Left lobe of liver (tissue), 2 donors: ENCODE measurements at places on chromosomes 3 and 15. TPM values are rescaled to one million over a fixed set of nuclear protein-coding genes. Genes with fewer than 3 reads are reported as not detected.

DNA sequence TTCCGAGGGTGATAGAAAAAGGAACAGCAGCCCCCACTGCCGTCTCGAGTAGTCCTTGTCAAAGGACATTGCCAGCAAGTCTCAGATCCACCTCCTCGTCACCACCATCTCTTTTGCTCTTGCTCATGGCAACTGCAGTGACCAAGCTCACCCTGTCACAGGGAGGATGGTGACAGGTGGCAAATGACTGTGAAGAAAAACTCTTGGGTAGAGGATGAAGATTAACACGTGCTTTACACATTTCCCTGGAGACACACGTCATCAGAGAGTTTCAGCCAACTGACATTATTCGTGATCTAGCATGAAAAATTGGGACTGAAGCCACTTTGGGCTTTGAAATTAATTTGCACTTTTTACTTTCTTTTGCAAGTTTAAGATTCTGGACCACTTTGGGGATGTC is 174.3 kb downstream of the EBLN2 start:
- no peak for DNase-seq

DNA sequence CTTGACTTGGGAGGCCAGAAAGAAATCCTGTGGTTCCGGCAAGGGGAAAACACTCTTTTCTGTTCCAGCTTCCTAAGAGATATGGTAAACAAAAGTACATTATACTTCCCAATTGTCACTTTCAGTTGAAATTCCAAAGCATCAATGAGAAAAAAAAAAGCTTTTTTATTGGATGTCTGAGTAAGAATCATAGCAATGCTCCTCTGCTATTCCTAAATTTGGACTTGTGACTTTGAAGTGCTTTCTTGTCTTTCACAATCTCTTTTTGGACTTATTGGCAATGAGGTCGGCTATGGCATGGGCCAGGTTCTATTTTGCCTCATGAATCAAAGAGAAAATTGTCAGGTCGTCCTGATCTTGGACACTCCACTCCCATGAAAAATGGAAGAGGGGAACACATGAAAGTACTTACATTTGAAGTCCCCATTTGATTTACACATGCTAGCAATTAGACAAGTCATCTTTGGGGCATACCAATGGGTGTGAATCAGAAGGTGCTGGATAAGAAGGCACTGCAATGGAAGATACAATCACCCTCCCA is 170.5 kb downstream of the GREM1 start:
- no peak for DNase-seq

DNA sequence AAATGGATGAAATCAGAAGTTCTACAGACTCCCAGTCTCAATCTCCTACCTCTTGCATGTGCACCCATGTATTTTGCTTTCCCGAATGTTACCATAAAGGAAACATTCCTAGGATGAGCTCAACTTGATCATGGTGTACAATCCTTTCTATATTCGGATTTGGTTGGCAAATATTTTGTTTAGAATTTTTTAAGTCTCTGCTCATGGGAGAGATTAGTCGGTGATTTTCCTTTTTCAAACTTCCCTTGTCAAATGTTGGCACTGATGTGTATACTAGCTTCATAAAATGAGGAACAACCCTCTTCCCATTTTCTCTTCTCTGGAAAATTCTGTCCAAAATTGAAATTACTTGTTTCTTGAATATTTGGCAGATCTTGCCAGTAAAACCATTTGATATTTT is 317.6 kb upstream of the RASGRP1 start:
- no peak for DNase-seq

DNA sequence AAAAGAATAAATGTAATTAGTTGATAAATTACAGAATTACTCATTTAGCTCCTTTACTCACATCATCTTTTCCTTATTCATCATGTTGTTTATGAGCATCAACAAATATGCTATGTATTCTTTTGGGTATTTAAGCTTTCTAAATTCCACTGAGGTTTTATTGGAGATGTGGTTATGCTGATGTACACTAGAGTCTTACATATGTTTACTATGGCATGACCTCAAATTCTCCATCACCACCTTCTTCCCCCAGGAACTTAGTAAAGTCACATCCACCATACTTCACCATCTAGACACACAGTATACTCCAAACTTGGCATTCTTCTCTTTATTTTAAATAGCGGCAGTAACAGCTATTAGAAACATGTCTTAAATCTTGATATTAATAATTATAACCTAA is 74.1 kb upstream of the MELTF start:
- no peak for DNase-seq

GRCh38 chr3:189664311-189664710 is 33.1 kb downstream of the TP63 start:
- DNase-seq, result no peak

DNA sequence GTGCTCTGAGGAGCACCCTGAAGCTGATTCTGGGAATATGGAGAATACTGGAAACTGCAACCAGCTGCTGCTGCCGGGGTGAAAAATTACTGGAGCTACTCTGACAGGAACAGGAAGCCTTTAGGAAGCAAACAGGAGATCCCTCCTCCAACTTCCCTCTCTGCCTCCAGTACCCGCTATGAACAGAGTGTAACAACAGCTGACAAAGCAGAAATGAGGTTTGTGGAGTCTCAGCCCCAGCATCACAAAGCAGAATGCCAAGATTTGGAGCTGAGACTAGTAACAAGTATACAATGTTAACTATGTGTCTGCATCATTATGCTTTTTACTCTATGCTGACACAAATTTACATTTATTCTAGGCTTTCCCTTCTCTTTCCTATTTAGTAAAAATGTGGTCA is 22.7 kb upstream of the PIAS1 start:
- no peak for DNase-seq

GRCh38 chr3:127488740-127489139 is 101.8 kb downstream of the TPRA1 start:
- DNase-seq, result peak; percentile 15

DNA sequence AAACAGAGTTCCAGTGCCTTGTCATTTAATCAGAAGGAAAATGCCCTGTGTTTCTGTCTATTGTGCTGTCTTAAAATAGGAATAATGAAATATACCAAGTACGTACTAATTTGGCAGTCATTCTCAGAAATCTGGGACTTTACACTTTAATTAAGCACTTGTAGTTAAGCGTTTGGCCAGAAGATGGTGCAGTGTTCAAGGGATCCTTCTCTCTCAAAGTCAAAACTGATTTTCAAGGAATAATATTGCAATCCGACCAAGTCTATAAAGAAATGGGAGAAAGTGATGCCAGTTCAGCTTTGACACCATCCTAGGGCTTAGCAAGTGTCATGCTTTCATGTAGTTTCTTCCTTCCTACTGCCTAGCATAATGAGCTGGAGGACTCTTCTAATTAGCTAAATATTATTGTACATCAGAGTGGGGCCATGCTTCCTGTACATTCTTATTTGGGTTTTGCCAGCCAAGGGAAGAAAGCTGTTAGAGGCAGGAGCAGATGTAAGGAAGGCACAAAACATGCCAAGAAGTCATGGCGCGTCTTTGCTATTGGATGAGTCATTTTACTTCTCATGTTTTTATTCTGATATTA is 64.8 kb downstream of the SAMMSON start:
- DNase-seq, result no peak

GABRB3 gene
- 3.0 TPM for total RNA-seq

DNA sequence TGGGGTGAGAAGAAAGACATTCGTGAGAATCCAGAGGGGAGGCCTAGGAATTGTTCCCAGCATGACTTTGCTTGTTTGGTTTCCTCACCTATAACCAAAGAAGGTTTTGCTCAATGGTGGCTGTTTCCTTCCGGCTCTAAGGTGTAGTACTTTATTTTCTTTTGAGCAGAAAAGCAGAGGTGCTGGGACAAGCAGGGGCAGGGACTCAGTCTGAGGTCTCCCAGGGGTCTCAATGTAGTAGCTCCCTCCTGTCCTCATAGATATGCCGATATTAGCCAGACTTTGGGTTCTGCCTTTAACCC is 41.6 kb downstream of the ZBTB38 start:
- DNase-seq, result no peak

FBXL22 gene
- total RNA-seq, result 0.53 TPM

PLOD2 gene
- total RNA-seq, result 25.7 TPM

DNA sequence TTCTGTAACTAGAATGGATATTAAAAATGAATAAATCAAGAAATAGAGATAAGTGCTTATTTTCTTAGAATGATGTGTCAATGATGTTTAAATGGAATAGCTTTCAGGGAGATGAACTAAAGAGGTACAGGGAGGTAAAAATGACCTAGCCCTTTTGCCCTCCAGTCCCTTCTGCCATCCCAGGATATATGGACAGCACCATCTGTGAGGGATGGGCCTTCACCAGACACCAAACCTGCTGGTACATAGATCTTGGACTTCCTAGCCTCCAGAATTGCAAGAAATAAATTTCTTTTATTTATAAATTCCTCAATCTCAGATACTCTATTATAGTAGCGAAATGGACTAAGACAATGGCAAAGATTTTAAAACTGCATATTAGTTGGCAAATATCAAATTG is 352.0 kb upstream of the THBS1 start:
- DNase-seq, result no peak

GRCh38 chr3:192731233-192731632 is 3.9 kb upstream of the FGF12 start:
- no peak for DNase-seq

COX17 gene
- total RNA-seq, result 31.0 TPM

DNA sequence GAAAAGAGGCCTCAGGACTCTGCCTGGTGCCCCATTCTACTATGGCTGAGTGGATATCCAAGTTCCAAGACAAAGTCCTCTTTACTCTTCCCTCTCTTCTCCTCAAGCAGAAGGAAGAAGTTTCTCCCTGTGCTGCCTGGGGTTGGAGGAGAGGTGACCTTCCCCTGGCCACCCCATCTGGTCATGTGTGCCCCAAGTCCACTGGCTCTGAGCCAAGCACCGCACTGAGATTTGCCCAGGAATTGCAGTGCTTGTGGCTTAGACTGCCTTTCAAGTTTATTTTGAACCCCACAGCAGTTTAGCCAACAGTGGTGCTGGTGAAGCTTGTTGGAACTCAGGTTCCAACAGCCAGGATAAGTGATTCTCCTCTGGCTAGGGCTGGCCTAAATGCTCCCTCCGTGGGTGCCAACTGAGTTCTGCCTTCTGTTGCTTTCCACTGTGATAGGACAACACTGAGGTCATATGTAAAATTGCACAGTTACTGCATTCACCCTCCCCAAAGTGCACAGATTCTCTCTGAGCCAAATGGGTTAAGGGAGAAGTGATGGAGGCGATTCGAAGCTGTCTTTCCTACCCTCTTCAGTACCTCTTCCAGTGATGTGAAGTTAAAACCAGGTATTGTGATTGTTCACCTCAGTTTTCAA is 69.9 kb downstream of the TMCO5A start:
- DNase-seq, result no peak

DNA sequence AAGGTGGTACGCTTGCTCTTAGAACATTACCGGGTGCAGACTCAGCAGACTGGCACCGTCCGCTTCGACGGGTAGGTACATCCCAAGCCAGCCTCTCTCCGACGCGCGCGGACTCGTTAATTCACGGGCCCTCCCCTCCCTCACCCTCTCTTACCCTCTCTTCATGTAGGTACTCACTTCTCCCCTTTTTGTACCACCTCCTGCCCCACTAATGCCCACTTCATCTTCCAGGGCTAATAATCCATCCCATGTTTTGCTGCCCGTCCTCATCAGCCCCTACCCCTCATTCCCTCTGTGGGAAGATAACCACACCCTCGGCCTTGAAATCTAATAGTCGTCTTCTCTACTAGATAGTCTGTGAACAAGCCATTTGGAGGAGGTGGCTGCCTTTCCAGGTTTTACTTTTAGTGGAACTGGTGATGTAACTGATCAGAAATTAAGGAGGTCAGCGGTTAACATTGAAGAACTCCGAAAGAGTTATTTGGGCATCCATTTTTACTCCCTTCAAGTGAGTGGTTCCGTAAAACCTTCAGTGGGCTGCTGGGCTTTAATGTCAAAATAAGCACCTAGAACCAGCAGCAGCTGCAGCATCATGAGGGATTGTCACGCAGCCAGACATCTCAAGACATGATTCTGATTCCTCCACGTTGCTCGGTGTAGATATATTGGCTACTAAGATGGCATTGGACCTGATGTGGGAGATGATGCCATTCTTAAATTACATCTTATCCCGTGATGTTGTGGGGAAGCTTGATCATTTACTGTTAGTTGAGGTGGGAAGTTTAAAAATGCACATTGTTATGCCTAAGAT is 1.3 kb downstream of the FEM1B start:
- DNase-seq, result no peak

GRCh38 chr15:95957861-95958260 is 372.6 kb upstream of the NR2F2 start:
- DNase-seq, result no peak

GRCh38 chr15:39774688-39775267 is 7.9 kb downstream of the FSIP1 start:
- no peak for DNase-seq

DNA sequence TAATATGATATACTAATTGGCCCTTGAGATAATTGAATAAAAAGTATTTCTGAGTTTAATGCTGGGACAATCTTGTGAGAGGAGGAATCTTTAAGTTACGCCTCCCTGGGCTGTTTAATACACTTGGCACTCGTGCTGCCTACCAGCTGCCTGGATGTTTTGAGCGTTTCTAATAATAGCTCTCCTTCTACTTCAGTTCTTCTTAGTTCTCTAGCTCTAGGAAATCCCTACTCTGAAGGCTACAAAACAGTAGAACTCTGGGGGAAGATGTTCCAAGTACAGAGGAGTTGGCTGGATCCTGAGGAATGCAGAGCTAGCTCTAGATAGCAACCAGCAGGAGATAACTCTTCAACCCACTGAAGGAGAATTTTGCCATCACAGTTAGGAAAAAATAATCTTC is 3.5 kb downstream of the NAALADL2 start:
- no peak for DNase-seq

SPSB4 gene
- 0.35 TPM for total RNA-seq

- no peak for DNase-seq
Observed at GRCh38 chr15:75673426-75674235, 25.9 kb downstream of the SNX33 start.

DNA sequence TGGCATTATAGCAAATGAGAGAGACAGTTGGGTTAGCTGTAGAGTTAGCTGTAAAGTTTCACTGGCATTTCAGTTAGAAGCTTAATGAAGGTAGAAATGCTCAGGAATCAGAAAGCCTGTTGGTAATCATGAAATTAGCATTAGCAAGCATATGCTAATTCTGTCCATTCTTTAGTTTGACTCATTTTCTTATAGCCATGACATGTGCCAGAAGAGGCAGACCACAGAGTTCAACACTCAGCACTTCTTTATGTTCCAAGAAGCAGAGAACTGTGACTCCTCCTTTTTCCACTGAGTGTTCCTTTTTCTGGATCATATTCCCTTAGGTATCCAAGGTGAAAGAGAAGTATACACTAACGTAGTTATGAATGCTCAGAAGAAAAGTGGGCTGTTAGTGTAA is 276.2 kb upstream of the SGO1 start:
- no peak for DNase-seq

TMC3 gene
- total RNA-seq, result not detected

GRCh38 chr3:115448851-115449250 is 174.5 kb upstream of the GAP43 start:
- no peak for DNase-seq

AAGAB gene
- total RNA-seq, result 12.4 TPM

GRCh38 chr15:62809115-62809967 is 233.2 kb upstream of the TPM1 start:
- no peak for DNase-seq

GRCh38 chr3:4704552-4704951 is 211.4 kb downstream of the ITPR1 start:
- DNase-seq, result no peak
